ENCODE measurements at places on chromosomes 2 and 18. TPM values are rescaled to one million over a fixed set of nuclear protein-coding genes. Genes with fewer than 3 reads are reported as not detected.
A peak's percentile ranks its signal among the peaks of the same experiment; 100 is the strongest.

The ANO7 gene
- 1.1 TPM for total RNA-seq

The SPP2 gene
- not detected for total RNA-seq

The ALK gene
- not detected for total RNA-seq

The PLGLB2 gene
- total RNA-seq: 1.7 TPM

The SLC35F6 gene
- total RNA-seq: 19.9 TPM

DNA sequence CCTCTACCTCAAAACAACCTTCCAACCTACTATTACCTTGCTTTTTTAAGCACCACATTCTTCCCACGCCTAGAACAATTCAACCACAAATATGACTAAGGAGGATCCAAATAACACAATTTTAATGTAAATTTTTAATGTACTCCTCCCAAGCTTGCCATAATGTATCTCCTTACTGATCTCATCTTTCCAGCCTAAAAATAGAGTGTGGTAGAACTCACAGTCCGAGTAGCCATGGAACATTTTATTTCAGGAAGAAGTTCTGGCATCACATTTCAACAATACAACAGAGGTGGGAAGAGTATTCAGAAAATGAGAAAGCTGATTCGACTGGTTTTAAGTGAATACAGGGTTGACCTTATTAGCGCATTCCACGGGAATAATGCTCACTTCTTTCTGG lies 15.4 kb downstream of the FEZ2 start:
- no peak for DNase-seq

- peak; percentile 13 for DNase-seq
These were observed 85.9 kb downstream of the SMAD7 start for GRCh38 chr18:48864876-48865275.

DNA sequence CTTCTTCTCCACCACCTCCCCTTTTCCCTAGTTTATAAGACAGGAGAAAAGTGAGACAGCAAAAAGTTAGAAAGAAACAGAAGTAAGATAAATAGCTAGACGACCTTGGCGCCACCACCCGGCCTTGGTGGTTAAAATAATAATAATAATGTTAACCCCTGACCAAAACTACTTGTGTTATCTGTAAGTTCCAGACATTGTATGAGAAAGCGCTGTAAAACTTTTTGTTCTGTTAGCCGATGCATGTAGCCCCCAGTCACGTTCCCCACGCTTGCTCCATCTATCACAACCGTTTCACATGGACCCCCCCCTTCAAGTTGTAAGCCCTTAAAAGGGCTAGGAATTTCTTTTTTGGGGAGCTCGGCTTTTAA lies 1.5 kb upstream of the BUB1 start:
- peak; percentile 30 for DNase-seq

- no peak for DNase-seq
These were observed 13.8 kb downstream of the GYPC start for GRCh38 chr2:126669772-126670171.

GRCh38 chr2:68466361-68466777 lies 725 bp downstream of the FBXO48 start:
- DNase-seq: no peak
